ENCODE measurements at places on chromosomes 5 and 9.

- no peak for DNase-seq
Observed at GRCh38 chr9:84669288-84670137, at the start of gene NTRK2. Gene NTRK2, plus strand, starts transcription at chr9:84669729. Its CDS starts 1,020 bp downstream, at chr9:84670749.

DNA sequence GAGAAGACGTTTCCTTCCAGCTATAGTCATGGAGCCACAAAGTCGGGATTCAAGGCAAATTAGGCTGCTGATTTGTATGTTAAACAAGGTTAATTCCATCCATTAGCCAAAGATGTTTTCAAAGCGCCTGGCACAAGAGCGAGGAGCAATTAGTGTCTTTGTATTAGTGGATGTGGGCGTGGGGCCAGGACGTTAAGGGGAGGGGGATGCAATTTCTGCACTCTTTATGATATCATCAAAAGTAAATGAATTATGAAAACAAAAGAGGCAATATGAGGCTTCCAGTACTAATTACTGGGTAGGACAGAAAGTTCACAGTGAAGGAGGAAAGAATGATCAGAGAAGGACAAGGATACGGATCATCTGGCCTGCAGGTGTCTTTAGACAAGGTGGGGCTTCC lies 230.9 kb upstream of the MSX2 start:
- DNase-seq: no peak

- no peak for DNase-seq
Observed at GRCh38 chr9:110844121-110844520, 175.5 kb downstream of the MUSK start.

GRCh38 chr5:53069626-53070025 lies 39.9 kb downstream of the MOCS2 start:
- DNase-seq: peak; percentile 59

- DNase-seq: no peak
Observed at GRCh38 chr5:33105521-33105941, 335.2 kb upstream of the TARS1 start.

- no peak for DNase-seq
Observed at GRCh38 chr9:135662758-135663450, at the start of gene LCN9. Gene LCN9, plus strand, starts transcription at chr9:135663309. Its CDS starts 13 bp downstream, at chr9:135663322.

- DNase-seq: no peak
Observed at GRCh38 chr9:96596601-96597111, 23.0 kb downstream of the CDC14B start.

DNA sequence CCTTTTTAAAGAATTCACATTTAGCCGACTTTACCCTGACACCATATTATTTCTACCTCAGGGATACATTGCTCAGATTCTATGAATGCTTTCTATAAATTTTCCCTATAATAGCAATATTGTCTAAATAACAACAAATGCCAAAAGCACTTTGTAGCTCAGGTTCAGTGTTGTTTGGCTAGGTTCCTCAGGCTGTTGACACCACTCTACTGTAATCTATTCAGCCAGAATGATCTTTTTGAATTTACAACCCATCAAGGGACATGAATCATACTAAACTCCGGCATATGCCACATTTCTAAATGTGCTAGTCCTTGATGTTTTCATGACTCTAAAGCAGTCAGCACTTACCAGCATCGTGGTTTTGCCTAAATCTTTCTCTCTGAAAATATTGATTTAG lies 641.5 kb upstream of the CDH10 start:
- no peak for DNase-seq

- DNase-seq: no peak
Observed at GRCh38 chr5:108372369-108372768, 9.5 kb downstream of the FBXL17 start.

DNA sequence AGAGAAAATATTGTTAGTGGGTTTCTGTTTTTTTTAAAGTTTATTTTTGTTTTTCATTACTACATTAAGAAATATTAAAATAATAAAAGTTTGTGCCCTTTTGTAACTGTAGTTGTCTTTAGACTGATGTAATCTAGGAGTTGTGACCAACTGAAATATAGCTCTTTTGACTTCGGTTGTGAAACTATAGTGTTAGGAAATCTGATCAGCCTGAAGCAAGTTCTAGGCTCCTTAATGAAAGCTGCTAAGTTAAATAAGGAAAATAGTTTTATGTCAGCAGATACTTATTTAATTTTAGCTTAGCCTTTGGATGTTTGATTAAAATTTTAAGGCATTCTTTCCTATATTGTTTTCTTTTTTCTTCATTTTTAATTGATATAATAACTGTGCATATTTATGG lies 14.2 kb downstream of the AP3S1 start:
- DNase-seq: no peak

DNA sequence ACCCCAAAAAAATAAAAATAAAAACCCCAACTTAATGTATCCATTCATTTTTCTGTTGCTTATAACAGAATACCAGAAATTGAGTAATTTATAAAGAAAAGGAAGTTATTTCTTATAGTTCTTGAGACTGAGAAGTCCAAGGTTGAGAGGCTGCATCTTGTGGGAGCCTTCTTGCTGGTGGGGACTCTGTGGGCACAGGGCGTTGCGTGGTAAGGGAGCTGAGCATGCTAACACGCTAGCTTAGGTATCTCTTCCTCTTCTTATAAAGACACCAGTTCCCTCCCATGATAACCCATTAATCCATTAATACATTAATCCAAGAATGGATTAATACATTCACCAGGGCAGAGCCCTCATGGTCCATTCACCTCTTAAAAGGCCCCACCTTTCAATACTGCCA lies 150.9 kb downstream of the ZSWIM6 start:
- DNase-seq: no peak
